Activated CD8-positive, alpha-beta memory T cell treated with anti-CD3 and anti-CD28 coated beads, Interleukin-2, amount 50 U/mL, for 48 hours (primary cell): ENCODE measurements at places on chromosomes 4 and X.
A peak's percentile ranks its signal among the peaks of the same experiment; 100 is the strongest.

GRCh38 chrX:20513185-20513584 is 246.5 kb upstream of the RPS6KA3 start:
- DNase-seq, result no peak

DNA sequence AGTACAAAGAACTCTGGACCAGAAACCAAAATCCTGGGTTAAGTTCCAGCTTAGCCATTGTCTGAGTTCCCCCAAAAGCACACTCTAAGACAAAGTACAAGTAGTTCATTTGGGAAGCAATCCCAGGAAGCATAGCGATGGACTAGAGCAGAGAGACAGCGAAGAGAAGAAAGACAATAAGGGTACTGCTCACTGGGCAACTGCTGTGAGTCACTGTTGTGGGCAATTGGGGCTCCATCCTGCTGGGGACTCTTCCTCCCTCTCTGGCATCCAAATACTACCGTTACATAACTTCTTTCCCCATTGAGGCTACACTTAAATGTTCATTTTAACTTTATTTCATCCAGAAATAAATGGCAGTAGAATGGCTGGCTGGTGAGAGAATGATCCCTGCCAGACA is 14.1 kb downstream of the SRPX start:
- DNase-seq, result no peak

- DNase-seq, result no peak
Observed at GRCh38 chrX:2664502-2664901, 26.6 kb upstream of the CD99 start.

DNA sequence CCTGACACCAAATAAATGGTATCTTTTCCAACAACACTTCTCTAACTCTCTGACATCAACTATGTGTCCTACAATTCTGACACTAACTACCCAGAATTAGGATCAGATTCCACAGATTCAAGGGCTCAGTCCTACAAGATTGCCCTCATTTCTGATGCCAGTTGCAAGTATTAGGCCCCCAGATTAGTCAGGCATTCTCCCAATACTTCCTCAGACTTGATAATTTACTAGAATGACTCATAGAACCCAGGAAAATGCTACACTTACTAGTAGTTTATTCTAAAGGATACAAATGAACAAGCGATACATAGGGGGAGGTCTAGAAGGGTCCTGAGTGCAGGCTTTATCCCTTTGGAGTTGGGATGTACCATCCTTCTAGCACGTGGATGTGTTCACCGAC is 8.5 kb downstream of the TIGD2 start:
- no peak for DNase-seq

DNA sequence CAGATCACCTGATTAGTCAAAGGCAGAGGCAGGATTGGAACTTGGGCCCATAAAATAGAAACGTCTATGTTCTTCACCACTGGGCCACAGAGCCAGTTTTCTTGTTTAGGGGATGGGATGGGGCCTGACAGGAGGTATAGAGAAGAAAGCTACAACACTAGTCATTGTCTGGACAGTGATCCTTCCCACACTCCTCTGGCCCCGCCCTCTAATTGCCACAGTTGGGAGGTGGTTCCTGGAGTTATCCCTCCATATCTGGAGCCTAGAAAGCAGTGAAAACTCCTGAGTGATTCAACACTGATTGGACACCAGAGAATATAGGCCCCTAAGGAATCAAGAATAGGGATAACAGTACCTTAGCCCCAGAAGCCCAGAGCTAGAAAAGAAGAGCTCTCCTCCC is 22.9 kb downstream of the RASL11B start:
- no peak for DNase-seq

GRCh38 chrX:11406109-11406765 is 113.0 kb downstream of the AMELX start:
- no peak for DNase-seq

- DNase-seq, result no peak
Observed at GRCh38 chrX:139905051-139905450, 27.8 kb downstream of the ATP11C start.

GRCh38 chr4:171719691-171720090 is 93.5 kb upstream of the GALNTL6 start:
- no peak for DNase-seq

- DNase-seq, result no peak
Observed at GRCh38 chrX:32571579-32571978, 639.8 kb downstream of the DMD start.

GRCh38 chr4:40912460-40913184 is 162.9 kb downstream of the NSUN7 start:
- no peak for DNase-seq

DNA sequence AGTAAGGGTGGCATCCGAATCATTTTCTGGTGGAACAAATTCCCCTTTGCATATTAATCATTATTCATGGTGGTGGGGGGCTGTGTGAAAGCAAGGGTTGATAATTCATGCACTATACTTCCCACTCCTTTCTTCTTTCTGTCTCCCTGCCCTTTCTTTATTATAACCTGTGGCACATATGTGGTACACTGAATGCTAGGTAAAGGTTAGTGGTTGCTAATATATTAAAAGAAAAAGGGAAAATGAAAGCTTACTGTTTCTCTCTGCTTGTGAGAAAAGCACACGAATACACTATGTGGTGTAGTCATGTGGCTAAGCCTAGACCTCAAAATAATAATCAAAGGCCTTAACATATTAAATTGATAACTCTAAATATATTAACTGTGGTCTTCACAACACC is 178.4 kb upstream of the RPS6KA3 start:
- DNase-seq, result no peak

DNA sequence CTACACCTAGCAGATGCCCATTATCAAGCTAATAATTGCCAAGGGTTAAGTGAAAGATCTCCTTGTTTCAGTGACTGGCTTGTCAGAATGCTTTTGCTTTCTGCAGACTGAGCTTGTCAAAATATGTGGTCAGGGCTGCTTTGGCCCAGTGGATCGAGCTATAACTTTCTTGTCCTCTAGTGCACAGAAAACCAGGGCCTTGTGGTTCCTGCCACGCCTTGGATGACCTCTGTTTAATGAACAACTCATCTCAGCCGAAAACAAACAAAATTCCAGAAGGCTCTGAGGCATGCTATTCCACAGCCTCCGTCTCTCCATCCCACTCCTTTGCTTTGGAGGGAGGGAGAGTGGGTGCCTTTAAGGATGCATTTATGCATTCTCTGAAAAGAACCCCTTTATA is 11.3 kb downstream of the EVC start:
- no peak for DNase-seq

- no peak for DNase-seq
Observed at GRCh38 chrX:29641461-29641860, 573.9 kb upstream of the MAGEB2 start.

- DNase-seq, result no peak
Observed at GRCh38 chr4:100555611-100556337, 38.0 kb upstream of the EMCN start.

GRCh38 chrX:50327235-50327634 is 122.7 kb downstream of the CCNB3 start:
- DNase-seq, result no peak

GRCh38 chrX:72083291-72083690 is 48.4 kb downstream of the RTL5 start:
- no peak for DNase-seq

- no peak for DNase-seq
Observed at GRCh38 chrX:129496625-129497024, 26.7 kb downstream of the SMARCA1 start.

GRCh38 chr4:65789805-65790204 is 119.5 kb upstream of the EPHA5 start:
- no peak for DNase-seq

GRCh38 chrX:16953606-16954211 is 7.3 kb downstream of the REPS2 start:
- DNase-seq, result no peak

- no peak for DNase-seq
Observed at GRCh38 chrX:21725496-21725895, 32.4 kb downstream of the SMPX start.

GRCh38 chr4:31374256-31374960 is 654.2 kb downstream of the PCDH7 start:
- no peak for DNase-seq

DNA sequence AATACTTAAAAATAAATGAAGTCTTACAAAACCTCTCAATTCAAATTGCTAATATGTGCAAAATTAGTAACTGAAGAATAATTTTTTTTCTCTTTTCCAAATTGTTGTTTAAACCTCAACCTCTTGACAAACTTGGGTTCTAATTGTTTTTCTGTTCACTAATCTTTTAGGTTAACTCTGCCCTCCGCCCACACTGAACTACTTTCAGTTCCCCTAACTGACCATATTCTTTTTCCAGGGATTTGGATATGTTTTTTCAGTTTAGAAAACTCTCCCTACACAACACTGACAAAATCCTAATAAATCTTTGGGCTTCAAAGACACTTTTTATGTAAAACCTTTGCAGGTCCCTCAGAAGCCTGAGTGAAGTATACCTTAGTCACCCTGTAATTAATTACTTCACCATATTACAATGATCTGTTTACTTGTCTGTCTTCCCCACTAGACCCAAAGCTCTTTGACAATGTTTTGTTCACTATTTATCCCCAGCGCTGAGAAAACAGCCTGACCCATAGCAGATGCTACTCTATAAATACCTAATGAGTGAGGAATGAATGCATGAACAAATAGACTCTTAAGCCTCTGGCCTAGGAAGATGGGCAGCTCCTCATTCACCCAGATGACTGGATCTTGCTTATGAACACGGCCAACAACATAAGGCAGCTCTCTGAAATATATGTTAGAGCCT is 134.9 kb downstream of the MAML3 start:
- DNase-seq, result no peak

GRCh38 chr4:66855956-66856355 is 689.3 kb downstream of the CENPC start:
- no peak for DNase-seq

DNA sequence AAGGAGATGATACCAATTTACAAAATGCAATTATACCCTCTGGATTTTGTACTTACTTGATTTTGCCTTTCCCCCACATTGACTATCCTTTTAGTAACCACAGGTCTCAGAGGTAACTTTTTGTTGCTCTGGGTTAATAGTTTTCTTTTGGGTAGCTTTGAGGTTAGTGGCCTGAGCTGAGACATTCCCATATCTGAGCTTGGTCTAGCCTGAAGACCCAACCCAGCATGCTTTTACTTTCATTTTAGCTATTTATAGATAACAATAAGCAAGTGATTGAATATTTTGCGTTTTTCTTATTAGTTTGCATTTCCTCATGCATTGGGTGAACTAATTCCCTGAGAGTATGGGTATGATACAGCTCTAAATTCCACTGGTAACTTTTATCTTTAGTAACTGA is 11.8 kb downstream of the HTN1 start:
- no peak for DNase-seq

- DNase-seq, result no peak
Observed at GRCh38 chr4:76659103-76659490, 224.1 kb downstream of the SHROOM3 start.

DNA sequence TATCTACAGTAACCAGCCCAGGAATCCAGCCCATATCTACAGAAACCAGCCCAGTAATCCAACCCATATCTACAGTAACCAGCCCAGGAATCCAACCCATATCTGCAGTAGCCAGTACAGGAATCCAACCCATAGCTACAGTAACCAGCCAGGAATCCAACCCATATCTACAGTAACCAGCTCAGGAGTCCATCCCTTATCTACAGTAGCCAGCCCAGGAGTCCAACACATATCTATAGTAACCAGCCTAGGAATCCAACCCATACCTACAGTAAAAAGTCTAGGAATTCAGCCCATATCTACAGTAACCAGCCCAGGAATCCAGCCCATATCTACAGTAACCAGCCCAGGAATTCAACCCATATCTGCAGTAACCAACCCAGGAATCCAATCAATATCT is 445.0 kb upstream of the BOD1L1 start:
- DNase-seq, result no peak

GRCh38 chrX:49951524-49952193 is 29.3 kb downstream of the CLCN5 start:
- DNase-seq, result no peak

- no peak for DNase-seq
Observed at GRCh38 chrX:68936126-68936525, 107.3 kb downstream of the EFNB1 start.

GRCh38 chr4:10715135-10715534 is 30.6 kb upstream of the CLNK start:
- no peak for DNase-seq

DNA sequence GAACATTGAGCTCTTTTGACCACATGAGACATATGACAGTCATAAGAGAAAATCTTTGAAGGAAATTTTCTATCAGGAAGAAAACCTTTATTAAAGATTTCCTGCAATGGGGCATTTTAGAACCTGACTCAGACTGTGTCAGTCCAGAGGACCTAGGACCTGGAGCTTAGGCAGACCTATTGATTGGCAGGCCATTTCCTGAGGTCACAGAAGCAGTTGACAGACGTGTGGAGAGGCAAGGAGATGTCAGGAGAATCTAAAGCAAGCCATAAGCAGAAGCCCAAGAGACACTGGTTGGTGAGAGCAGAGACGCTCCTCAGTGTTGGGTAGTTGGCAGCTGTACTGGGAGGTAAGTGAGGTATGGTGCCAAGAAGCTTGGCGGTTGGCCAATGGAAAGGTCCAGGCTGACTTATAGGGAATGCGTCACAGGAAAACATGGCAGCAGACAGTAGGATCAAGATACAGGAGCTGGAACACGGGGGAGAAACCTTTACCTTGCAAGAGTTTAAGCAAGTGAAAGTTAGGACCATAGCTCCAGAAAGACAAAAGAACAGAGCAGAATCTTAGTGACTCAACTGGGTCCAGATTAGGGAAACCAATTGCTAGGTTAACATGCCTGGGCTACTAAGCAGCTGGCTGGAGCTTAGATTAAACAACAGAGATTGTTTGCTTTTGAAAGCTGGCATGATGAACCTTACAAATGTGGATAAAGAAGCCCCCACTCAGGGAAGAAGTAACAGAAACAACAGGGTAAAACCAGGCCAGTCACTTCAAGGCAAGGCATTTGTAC is 18.6 kb downstream of the PALLD start:
- no peak for DNase-seq

DNA sequence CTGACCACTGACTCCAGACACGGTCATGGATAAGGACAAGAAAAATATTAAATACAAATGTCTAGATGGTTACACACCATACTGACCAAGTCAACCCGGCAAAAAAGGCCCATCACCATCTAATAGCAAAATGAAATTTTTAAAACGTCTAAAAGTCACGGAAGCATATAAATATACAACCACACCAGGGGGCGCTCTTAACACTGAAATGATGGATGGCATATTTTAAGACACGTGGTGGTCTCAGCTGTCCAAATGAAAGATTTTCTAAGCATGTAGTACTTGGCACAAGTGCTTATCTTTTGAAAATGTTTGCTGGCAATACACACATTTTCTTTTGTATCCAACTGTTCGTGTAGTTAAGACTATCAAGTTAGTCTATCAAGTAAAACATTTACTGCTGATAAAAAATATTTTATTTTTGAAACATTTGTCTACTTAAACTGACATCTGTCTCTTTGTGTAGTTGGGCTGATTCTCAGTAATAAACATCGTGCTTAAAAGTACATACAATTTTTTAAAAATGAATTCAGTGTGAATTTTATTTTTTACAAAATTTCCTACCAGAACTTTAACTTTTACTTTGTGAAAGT is 64.6 kb downstream of the COX7B2 start:
- DNase-seq, result peak; percentile 65
